ENCODE measurements at places on chromosomes 7 and 10.

DNA sequence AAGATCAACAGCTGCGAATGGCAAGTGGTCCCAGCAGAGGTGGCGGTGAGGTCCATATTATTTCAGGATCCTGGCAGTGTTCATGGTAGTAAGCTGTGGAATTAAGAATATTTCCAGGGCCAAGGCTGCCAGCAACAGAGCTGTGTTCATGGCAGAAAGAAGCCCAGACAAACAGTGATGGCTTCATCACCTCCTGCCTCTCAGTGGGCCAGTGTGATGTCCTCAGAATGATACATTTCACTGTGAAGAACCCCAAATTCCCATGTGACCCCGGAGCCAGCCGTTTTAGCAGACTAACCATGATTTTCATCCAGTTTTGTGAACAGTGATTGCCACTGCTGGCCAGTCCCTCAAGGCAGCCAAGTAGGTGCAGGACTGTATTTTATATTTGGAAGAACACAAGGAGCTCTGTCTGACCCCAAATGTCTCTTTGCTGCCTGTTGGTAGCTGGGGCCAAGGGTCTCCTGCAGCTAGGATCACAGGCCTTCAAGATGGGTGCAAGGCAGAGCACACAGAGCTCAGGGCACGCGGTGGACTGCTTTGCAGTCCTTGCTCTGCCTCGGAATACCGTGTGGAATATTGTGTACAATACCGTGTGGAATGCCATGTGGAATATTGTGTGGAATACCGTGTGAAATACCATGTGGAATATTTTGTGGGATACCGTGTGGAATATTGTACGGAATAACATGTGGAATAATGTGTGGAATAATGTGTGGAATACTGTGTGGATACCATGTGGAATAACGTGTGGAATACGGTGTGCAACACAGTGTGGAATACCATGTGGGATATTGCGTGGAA is 132.3 kb upstream of the CHST15 start:
- DNase-seq = no peak

DNA sequence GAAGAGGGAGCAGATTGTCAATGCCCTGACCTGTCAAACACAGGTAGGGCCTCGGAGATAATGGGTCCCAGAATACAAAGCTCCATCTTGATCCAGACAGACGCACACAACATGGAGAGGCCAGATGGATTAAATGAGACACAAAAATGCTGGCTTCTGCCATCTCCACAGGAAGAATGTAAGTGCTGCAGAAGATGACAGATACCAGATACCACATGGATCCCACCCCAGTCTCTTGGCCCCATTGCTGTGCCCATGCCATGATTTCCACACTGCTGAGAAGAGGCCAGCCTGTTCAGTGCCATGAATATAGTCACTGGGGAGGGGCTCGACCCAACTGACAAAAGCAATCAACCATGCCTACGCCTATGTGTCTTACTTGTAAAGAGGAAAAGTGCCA is 487.9 kb downstream of the PARD3 start:
- DNase-seq = no peak

- DNase-seq = no peak
Measured at GRCh38 chr7:9600974-9601373, 1167.6 kb downstream of the NXPH1 start.

DNA sequence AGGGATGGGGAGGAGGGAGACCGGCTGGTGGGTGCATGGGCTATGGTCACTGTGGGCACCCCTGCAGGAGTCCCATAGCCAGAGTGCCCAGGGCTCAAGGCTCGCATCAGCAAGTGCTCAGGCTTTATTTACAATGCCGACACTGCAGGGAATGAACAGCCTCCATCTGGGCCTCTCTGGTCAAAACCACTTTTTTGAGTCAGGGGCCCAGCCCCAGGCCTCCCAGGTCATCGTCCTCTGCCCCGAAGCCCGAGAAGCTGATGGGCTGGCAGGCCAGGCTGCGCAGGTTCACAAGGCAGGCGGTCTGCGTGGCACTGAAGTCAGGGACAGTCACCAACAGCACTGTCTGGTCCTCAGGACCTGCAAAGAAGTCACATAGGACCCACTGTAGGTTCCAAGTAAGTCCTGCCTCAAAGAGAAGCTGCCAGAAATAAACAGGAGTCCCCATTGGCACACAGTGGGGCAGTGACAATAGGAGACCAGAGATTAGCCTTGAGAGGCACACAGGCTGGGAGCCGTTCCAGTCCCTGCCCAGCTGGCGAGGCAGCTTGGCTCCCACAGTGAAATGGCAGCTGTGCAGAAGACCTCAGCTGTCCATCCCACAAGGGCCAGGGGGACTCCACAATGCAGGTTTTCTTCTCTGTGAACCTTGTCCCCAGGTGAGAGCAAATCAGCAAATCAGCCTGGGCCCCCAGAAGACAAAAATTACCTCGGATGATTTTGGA is 8.6 kb downstream of the POLD2 start:
- DNase-seq = no peak

GRCh38 chr10:43667317-43667731 is 18.6 kb upstream of the ZNF32 start:
- DNase-seq = peak; percentile 48

DNA sequence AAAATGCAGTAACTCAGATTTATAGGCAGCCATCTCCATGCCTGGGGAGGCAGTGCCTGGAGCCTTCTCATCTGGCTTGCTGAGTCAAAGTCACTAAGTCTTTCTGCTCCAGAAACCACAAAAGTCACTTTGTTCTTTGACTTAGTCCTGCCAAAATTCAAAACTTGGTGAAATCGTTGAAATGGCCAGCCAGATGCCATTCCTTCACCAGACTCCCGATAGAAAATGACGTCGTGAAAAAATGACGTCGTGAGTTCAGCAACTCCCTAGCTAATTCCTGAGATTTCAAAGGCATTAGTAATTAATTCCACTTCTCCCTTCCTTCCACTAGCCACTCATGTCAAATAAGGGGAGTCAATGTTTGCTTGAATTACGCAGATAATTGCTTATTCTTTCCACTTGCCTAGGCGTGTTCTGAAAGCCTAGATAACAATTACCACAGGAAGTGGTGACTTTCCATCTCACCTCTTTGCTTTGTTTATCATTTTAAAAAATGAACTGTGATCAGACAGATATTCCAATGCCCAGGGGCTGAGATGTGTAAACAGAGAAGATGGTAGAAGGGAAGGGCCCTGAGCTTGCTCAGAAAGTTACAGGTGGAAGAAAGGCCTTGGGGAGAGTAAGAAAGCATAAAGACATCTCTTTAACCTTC is 48.5 kb upstream of the OSBPL3 start:
- DNase-seq = peak; percentile 90

DNA sequence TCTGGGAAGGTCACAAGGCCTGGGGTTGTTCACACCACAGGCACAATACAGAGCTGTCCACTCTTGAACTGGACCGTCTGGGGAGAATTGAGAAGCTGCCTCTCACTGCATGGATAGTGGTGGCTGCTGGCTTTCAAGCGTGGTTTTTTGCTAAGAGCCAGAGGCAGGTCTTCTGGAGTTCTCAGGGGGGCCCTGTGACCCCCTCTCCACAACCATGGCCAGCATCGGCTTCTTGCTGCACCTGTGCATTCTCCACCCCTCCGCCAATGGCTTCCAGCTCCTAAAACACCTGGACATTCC is 140.3 kb downstream of the ADCY1 start:
- no peak for DNase-seq

DNA sequence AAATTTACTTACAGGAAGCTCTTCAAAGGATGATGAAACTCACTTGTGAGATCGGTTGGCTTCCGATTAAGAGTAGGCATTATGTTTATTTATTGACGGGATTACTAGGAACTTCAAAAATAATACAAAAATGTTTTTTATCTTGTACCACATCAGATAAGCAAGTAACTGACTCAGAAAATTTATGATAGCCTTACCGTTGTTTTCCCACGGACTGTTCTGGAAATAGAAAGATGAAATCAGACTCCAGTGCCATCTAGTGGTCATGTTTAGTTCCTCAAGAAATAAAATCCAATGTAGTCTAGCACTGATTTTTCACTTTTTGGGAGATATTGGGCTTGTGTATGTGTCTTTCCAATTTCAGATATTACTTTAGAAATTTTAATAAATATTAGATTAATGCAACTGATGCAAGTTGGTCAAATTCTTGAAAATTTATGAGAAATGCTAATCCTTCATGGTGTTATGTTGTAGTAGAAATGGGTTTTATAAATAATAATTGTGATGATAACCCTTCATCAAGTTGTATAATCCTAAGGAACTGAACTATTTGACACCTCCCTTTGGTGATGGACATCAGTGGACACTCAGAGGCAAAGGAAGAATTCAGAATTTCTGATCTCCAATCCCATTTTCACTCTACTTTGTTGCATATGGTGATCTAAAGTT is 168.8 kb downstream of the TMEM26 start:
- DNase-seq = peak; percentile 54

- DNase-seq = no peak
Measured at GRCh38 chr10:78455811-78456210, 422.1 kb downstream of the RPS24 start.

DNA sequence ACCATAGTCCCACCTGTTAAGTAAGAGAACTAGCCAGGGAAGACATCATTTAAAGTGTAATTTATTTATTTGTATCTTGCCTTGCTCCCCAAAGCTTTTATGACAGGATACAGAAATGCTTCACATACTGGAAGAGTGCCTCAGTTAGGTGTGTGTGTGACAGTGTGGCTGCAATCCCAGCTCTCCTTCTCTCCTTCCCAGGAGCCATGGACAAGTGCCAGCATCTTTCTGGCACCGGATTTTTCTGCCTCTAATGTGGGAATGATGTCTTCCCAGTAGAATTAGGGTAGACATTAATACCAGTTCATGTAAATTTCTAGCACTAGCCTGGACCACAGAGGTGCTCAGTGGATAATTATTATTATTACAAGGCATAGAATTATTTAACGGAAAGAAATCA is 30.3 kb upstream of the ATXN7L1 start:
- no peak for DNase-seq

GRCh38 chr7:120990468-120991118 is 2.1 kb downstream of the CPED1 start:
- DNase-seq = no peak

GRCh38 chr10:104650072-104650471 is 9.0 kb downstream of the SORCS3 start:
- peak; percentile 32 for DNase-seq
